Activated CD8-positive, alpha-beta memory T cell treated with anti-CD3 and anti-CD28 coated beads for 4 hours (primary cell): ENCODE measurements at places on chromosomes 16 and 17.

DNA sequence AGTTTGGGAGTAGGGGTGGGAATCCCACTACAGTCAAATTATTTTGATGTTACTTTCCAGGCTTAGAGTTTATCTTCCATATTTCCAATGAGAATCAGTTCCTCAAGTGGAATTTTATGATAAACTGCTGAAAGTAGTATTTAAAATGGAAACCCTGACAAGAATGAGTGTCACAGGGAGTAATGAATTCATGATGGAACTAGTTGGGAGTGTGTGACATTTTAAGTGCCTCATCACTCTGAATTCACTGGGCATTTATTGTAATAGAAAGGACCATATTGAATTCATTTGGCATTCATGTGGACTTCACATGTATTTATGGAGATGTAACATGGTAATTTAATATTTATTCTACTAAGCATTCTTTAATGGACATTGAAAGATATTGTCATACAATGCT is 320.9 kb downstream of the CDH13 start:
- no peak for DNase-seq

GRCh38 chr17:29115961-29116803 is 64.0 kb downstream of the MYO18A start:
- no peak for DNase-seq

- no peak for DNase-seq
Observed at GRCh38 chr17:73798111-73798748, 154.0 kb upstream of the SDK2 start.

- DNase-seq = no peak
Observed at GRCh38 chr16:50864386-50864785, 122.5 kb downstream of the CYLD start.

DNA sequence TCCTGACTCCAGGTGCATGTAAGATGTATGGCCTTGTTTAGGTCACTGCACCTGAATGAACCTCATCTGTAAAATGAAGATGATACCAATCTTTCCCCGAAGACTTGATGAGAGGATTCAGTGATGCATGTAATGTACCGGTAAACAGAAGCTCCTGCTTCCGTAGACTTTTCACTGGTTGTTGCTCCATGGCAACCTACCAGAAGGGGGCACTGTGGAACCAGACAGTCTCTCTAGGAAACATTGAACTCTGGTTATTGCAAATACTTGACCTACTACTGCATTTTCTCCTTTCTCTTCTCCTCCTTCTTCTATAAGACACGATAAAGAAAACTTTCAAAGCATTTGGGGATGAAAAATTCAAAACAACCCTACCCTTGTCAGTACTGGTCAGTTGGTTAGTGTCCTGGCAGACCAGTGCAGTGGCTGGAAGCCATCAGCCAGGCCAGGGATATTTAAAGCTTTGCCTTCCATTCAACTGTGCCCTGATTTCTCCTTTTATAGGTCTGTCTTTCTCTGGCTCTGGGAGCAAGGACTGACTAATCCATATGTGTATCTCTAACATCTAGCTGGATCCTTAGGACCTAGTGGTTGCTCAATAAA is 667.4 kb upstream of the SALL1 start:
- DNase-seq = no peak

GRCh38 chr17:64747938-64748540 is 85.9 kb upstream of the SMURF2 start:
- DNase-seq = no peak

DNA sequence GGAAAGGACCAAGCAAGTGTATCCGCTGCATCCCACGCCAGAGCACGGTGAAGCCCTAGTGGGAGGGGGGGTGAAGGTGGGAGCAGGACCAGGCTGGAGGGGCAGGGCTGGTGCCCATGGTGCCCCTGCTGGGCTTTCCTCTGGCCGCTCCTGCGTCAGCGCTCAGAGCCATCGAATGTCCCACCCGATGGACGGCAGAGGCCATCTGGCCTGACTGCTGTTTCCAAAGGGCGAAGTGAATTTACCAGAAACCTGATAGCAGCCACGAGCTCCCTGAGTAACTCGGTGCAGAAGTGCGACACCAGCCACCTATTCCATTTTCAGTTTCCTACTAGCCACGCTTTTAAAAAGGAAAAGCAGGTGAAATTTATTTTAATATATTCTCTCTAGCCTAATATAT is 203.6 kb upstream of the CIBAR2 start:
- DNase-seq = no peak

DNA sequence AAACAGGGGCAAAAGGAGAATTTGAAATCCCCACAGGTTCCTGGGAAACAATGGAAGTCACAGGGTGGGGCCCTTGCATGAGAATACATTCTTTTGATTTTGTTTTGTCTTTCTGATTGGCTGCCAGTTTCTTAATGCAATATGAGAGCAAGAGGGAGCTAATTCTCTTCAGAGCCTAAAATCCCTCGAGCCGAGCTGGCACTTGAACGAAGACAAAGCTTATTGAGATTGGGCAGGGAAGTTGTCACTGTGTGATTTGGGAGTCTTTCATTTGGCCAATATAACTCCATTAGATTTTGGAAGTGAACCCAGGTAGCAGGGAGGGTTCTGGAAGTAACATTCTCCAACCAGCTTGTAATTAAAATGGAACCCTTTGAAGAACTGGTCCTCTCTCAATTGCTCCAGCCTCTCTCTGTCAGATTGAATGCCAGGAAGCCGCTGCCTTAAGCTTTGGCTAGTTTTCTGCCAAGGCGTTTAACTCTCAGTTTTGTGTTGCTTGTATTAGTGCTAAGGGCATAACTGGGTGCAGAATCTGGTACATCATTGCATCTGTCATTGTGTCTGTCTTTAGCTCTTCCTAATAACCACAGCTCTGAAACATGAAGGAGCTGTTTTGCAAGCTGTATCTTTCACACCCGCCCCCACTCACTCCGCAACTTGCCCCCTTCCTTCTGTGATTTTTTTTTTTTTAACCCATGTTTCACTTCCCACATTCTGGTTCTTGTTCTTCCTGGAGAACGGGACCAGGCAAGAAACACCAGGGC is 272.0 kb downstream of the MAF start:
- DNase-seq = no peak

DNA sequence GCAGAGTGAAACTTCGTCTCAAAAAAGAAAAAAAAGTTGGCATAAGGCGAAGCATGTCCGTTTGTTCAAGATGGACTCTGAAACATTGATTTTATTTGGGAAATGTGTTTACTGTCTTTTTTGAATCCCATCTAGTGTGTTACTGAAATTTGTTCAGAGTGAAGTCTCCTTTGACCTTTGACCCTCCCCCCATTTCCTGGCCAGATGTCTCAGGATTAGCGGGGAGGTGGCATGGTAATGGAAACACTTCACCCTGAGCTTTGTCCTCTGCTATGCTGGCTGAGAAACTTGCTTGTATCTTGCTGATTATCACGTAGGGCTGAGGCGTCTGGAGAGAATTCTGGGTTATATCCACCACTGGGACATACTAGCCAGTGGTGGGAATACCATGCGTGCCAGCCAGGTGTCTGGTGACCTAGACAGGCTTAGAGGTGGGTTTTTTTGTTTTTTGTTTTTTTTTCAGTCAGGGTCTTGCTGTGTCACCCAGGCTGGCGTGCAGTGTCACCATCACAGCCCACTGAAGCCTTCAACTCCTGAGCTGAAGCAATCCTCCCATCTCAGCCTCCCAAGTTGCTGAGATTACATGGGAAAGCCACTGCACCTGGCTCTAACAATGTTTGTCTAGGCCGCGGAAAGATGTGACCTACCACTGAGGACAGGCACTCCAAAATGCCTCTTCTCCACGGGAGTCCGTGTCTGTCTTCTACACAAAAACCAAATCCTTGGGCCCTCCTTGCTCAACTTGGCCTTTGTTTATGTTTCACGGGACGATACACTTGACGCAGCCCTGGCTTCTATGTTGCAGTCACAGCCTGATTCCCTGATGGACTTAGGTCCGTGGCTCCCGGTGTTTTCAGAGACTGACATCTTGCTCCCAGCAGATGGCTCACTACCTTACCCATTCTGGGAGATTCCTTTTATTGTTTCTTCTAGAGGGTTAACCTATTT is 6.6 kb upstream of the GALK1 start:
- DNase-seq = no peak

DNA sequence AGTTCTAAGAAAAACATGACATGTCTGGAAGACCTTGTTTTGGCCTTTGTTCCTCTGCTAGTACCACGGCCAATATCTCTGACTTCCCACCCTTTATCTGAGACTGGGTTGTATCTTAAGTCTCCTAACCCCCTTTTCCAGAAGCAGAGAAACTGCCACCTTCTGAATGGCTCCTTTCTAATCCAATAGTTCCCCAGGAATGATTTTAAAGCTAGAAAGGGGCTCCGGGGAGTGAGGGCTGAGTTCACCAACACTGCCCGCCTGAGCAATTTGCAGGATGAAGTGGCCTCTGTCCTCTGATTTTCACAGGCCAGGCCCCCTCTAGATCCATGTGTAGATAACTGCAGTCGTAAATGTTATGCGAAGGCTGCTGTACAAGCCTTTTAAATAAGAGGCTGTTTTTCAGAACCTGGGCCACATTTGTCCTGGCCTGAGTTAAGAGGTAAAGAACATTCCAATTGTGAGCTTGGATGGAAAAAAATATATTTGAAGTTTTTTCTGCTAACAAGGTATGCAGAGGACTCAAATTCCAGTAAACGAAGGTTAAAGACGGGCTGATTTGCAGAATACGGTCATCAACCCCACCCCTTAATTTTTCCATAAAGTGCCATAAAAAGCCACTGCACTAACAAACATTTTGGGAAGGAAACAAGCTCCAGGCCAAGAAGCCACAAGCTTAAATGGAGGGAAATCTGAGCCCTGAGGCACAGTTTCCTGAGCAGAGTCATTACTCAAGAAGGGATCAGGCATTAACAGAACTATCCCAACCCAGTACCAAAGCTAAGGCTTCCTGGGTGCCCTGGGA is 117.0 kb upstream of the MAF start:
- DNase-seq = no peak

DNA sequence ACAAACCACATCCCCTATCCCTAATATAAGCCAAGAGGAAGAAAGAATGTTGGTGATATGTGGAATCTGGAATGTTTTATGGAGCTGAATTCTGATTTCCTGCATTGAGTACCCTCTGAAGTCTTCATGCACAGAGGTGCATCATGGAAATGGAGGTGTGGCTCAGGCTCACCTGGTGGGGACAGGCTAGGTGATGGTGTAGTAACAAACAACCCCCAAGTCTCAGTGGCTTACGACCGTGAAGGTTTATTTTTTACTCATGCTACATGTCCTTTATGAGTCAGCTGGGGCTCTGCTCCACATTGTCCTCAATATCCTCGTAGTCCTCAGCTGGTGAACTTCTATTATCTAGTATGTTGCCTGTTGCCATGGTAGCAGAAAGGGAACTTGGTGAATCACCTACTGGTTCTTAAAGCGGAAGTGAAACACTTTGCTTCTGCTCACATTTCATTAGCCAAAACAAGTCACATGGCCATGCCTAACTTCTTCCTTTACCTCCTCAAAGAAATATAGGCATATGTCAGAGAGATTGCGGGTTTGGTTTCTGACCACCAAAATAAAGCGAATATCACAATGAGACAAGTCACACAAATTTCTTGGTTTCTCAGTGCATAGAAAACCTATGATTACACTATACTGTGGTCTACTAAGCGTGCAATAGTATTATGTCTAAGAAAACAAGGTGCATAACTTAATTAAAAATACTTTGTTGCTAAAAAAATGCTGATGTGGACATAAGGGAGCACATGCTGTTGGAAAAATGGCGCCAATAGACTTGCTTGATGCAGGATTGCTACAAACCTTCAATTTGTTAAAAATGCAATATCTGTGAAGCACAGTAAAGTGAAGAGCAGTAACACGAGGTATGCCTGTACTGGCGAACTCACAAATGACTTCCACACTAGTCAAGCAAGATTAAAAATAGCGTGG is at the start of gene PMFBP1:
Gene PMFBP1 (minus strand): TSS at position 51 of the 930 bp plus-strand sequence. CDS start 947 bp downstream, outside the sequence.
- no peak for DNase-seq
